Inflammatory macrophage treated with lipopolysaccharide for 4 hours (primary cell): ENCODE measurements at places on chromosomes 11 and 22.

GRCh38 chr11:118145285-118146227, 7.1 kb downstream of the SCN4B start:
- peak; percentile 64 for DNase-seq

- DNase-seq: no peak
These were observed 39.4 kb upstream of the CCDC34 start for GRCh38 chr11:27402450-27402849.

- DNase-seq: no peak
These were observed 30.2 kb upstream of the BRSK2 start for GRCh38 chr11:1359556-1359955.

DNA sequence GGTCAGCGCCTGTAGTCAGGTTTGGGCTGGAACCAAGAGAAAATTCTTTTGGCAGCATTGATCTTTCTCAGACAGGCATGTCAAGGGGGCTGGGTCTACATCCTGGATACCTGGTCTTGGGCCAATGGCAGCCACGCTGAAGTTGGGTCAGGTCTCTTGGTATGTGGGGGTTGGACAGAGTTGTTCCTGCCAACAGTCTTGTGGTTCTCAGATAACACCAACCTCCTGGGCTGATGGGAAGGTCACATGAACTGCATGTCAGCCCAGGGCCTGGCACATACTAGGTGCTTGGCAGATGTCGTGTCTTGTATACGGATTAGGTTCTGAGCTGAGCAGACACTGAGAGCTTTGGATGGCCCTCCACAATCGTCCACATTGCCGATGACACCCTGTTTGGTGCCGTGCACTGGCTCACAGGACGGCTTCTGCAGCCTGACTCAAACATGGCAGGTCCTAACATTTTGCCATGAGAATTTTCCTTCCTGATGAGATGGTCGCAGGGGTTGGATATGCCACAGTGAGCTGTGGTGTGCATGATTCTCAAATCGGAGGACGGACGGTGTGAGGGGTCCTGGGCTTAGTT, 42.0 kb downstream of the FBLN1 start:
- no peak for DNase-seq

DNA sequence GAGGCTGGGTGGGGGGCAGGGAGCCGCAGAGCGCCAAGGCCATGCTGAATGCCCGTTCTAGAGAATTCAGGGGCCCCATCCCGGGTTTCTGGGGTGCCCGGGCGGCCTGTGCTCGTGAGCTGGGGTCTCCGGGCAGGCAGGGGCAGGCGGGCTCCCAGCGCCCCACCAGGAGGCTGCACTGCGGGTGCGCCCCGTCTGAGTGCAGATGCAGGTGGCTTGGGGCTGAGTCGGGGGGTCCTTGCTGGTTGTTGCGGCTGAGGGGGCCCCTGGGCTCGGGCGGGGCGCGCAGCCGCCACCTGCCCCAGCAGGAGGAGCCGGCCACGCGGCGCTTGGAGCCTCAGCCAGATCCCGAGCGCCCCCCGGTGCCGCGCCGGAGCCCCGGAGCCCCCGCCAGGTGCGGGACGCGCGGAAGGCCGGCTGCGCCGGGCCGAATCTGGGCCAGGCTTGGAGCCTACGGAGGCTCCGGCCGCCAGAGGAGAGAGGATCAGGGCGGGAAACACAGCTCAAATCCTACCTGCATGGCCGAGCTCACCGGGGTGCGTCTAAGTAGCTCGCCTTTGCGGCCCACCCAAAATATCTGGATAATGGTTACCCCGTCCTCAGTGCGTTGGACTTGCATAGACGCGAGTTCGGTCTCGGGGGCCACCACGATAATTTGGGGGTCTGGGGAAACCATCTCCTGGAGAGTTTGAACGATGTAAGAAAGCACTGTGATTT, 590 bp upstream of the IGF2 start:
- no peak for DNase-seq

DNA sequence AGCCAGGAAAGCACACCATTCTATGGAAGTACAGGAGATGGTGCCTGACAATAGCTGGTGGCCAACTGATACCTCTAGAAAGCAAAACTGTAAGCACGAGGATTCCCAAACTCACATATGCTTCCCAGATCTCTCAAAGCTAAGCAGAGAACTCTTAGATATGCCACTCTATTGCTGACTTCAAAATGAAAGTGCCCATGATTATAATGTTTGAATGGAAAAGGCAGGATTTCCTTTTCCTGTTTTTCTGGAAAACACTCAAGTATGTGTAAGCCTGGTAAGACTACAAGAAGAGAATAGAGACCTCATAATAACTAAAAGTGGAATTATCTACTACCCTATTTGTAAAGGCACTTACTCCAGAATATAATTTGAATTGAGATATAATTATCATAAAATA, 2.6 kb upstream of the CARD18 start:
- no peak for DNase-seq

- peak; percentile 27 for DNase-seq
These were observed 3.6 kb downstream of the USP35 start for GRCh38 chr11:78192223-78192719.

- DNase-seq: no peak
These were observed 100.7 kb downstream of the FAR1 start for GRCh38 chr11:13769188-13769587.

GRCh38 chr22:49838771-49839717, 11.4 kb upstream of the BRD1 start:
- peak; percentile 42 for DNase-seq

DNA sequence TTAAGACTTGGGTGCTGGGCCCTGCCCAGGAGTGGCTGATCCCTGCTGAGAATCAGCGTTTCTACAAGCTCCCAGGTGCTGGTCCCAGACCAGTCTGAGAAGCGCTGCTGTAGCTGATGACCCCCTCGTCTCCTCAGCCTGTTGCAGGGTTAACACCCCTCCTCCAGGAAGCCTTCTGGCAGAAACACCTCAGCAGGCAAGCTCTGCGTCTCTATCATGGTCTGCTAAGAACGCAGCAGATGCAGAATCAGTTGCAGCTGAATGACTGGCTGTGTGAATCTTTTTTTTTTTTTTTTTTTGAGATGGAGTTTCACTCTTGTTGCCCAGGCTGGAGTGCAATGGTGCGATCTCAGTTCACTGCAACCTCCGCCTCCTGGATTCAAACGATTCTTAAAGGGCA, 132.5 kb downstream of the CACNA1I start:
- no peak for DNase-seq

- DNase-seq: no peak
These were observed 58.0 kb downstream of the ARFGAP3 start for GRCh38 chr22:42799061-42799460.

DNA sequence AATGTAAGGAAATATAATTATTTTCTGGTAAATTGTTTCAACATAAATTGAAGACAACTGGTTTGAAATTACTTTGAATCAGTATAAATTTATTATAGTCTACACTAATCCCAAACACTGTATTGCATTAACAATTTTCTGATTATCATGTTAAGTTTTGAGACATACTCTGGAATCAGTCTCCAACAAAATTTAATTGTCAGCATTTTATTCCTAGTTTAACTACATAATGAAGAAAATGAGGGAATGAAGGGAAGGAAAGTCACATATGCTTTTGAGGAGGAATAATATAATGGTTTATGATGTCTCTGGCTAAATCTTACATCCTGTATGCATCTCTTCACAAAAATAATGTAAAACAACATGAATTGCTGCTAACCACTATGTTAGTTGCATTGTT, 14.2 kb downstream of the OR52E1 start:
- DNase-seq: no peak
